ENCODE measurements at places on chromosomes 7 and 10. TPM values are rescaled to one million over a fixed set of nuclear protein-coding genes. Genes with fewer than 3 reads are reported as not detected.

The ADARB2 gene
- not detected for total RNA-seq

The EPO gene
- not detected for total RNA-seq

The CRPPA gene
- total RNA-seq: 1.1 TPM

DNA sequence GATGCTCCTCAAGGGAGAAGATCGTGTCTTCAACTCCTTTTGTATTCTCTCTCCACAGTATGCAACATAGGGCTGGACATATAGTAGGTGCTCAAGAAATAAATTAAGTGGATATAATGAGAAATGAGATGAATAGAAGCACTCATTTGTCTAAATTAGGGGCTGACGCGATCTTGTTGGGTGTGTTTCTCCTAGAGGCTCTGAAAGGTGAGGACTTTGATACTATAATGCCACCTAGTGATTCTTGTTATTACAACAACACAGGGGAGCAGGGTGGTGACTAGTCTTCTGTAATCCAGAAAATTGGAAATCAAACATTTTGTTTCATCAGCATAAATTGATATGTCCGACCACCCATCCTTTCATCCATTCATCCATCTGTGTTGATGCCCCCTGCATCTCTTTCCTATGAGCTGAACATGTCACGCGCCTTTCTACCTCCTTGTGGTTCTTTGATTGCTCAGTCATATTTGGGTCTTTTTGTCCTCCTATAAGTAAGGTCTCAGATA, 3.5 kb upstream of the CFAP58 start:
- DNase-seq: peak; percentile 78

GRCh38 chr7:152959610-152960009, 200.1 kb downstream of the ACTR3B start:
- DNase-seq: no peak

DNA sequence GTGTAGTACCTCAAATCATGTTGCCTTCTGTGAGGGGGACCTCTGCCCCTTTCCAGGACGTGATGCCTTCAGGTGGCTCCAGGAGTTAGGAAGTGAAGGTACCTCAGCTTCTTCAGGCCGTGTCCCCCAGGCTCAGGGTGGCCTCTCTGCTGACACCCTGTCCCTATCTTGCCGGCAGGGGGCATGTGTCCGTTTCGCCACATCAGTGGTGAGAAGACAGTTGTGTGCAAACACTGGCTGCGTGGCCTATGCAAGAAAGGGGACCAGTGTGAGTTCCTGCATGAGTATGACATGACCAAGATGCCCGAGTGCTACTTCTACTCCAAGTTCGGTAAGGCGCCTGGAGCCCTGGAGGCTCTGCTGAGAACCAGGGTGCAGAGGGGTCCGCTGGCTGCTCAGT, 9.2 kb downstream of the CPSF4 start:
- no peak for DNase-seq

The ZNF248 gene
- total RNA-seq: 7.9 TPM

- DNase-seq: no peak
Observed at GRCh38 chr7:100599911-100600729, 2.0 kb upstream of the PCOLCE start.

The WEE2 gene
- total RNA-seq: not detected

- DNase-seq: no peak
Observed at GRCh38 chr10:125011171-125011925, 69.4 kb downstream of the ZRANB1 start.

The SMKR1 gene
- total RNA-seq: 6.1 TPM

The MBL2 gene
- total RNA-seq: not detected

The OGDHL gene
- 0.89 TPM for total RNA-seq

GRCh38 chr7:101953248-101953819, 135.9 kb downstream of the CUX1 start:
- DNase-seq: no peak

DNA sequence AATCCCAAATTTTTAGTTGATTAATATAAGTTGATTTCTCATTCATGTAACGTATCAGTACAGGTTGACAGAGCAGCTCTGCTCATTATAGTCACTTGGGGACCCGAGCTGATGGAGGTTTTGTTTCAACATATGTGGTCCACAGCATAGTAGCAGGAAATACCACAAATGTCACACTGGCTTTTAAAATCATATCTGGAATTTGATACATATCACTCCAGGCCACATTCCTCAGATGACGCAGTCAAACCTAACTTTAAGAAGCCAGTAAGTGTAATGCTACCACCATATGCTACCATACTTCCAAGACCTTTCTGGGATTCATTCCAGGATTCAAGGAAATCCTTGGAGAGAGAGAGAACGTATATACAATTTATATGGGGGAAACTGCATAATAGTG, 156.3 kb downstream of the PHF14 start:
- DNase-seq: no peak

DNA sequence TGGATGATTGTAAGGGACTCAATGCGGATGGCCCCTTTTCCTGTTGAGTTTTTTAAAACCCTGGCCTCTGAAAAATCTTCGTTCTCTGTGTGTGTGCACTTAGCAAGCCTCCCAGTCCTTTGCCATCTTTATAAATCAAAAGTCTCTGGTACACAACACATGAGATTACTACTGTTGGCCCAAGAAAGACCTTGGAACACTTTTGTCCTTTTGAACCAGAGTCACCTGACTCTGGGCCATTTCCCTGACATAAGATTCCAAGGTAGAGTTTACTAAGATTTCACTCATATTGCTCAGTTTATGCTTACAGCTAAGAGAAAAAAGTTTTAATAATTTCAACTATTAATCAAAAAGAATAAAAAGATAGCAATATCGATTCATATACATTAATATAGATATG, 64.7 kb upstream of the IFRD1 start:
- DNase-seq: no peak

GRCh38 chr7:101096331-101096956, 11.2 kb downstream of the TRIM56 start:
- no peak for DNase-seq

GRCh38 chr7:131231381-131232220, 96.1 kb upstream of the MKLN1 start:
- peak; percentile 90 for DNase-seq

The PSTK gene
- 4.5 TPM for total RNA-seq

DNA sequence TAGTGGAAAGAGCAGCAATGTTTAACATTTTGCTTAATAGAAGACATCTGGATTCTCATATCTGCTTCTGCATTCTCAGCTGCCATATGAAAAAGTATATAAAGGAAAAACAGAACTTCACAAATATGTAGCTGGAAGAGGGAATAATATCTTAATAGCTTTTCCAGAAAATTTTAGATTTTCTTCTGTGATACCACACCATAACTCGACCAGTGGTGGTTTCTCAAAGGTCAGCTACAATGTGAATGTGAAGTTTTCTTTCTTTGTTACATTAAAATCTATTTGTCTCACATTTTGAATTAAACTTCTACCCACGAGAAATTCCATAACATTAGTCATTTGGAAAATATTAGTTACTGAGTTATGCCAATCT, 339.8 kb downstream of the PARD3 start:
- DNase-seq: no peak

- no peak for DNase-seq
Observed at GRCh38 chr7:1020849-1021251, 23.5 kb upstream of the GPR146 start.

The AKR1C8 gene
- total RNA-seq: not detected

GRCh38 chr10:73644015-73644743, 2.9 kb upstream of the MYOZ1 start:
- DNase-seq: peak; percentile 84

DNA sequence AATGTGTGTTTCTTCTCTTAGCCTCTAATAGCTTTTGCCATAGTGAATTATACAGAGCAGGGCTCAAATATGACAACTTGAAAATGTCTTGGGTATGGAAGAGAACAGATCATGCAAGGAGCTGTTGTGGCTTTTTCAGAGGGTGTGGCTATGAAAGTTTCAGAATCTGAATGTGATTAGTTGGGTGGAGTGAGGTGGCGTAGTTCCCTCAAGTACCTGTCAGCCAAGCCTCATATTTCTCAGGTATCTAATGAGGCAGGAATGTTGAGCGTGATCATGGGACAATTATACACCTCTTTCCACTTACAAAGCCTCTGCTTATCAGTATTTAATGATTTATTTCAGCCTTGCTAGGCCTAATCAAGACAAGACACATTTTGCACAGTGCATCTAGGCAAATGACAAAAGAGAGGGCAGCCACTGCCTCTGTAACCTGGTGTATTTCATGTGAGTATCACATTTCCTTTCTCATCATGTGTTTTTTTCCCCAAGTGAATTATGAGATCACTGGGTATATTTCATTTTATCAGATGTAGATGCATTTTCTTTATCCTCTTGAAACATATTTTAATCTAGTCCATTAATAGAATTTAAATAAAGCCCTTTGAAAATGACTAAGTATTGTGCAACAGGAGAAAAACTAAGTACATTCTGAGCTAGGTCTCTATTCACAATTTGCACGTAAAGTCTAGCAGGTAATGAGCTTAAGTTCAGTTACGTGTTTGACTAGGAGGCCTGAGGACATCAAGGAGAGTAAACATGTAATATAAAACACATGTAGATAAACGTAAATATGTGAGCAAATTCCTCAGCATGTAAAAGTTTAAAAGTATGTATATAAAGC, 644.4 kb upstream of the IGFBP3 start:
- DNase-seq: no peak

The UBTD1 gene
- total RNA-seq: 2.1 TPM

DNA sequence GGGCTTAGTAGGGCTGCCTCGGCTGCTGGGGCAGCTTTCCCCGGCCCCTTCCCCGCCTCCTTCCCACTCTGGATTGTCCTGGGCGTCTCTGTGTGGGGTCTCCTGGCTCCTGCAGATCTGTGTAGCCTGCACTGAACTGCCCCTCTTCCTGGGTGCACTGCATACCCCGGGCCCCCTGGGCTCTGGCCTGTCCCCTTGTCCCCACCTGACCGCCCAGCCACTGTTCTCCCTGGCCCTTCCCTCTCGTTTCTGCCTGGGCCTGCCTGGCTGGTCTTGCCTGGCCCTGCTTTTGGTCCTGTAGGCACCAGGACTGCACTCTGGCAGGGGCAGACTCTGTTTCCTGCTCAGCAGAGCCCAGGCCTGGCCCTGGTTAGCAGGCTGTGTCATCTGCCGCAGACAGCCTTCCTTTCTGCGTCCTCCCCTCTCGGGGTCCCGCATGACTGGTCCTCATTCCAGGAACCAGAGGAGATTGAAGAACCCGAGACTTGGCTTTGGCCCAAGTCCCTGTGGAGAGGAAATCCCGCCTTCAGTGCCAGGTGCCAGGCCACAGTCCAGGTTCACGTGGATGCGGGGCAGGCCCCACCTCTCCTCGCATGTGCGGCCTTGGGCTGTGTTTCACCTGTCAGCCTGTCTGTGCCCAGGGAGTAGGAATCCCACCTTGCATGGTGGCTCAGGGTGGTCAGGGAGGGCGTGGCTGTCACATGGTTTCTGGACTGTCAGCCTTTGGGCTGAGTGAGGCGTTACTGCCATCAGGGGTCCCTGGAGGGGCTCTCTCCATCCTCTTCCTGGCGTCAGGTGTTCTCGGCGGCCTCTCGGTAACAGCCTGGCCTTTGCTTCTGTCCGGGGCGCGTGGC, 9.2 kb downstream of the INPP5A start:
- no peak for DNase-seq

The RADIL gene
- 0.26 TPM for total RNA-seq

All from activated CD4-positive, alpha-beta T cell treated with anti-CD3 and anti-CD28 coated beads, Interleukin-2, amount 10 ng/mL, durations not matched to agents 24 days and 14 days (primary cell).